ENCODE measurements at places on chromosomes 1 and 21. TPM values are rescaled to one million over a fixed set of nuclear protein-coding genes. Genes with fewer than 3 reads are reported as not detected.

SLC44A3 gene
- polyA plus RNA-seq: 2.0 TPM

DNA sequence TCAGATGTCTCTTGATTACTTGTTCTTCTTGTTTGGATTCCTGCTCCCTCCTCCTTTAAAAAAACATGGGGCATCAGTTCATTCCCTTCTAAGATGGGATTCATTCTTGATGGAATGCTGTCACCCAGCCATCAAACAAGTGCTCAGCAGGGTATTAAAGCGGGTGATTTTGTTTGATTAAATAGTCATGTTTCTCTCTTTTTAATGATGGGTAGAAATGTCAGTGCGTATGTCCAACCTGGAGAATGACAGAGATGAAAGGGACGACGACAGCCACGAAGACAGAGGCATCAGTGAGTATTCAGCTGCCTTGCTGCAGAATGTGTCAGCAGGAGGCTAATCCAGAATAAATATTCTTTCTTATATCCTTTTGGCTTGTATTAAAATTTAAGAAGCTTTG, 63.8 kb upstream of the RAVER2 start:
- DNase-seq: no peak

DNA sequence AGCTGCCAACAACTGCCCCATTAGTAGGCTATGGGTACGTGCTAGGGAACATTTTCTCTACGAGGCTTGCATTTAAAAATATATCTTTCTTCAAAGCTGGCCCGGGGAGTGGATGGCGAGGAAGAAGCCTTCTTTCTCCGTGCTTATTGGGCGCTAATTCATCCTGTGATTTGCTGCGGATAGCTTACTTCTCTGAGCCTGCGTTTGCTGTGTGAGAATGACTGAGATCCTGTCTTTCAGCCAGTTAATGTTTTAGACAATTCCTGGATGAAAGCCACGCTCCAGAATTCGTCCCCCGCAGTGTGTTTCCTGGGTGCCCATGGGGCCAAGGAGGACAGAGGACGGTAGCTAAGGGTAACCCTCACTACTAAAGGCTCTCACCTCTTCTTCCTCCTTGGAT, 57.8 kb upstream of the TARBP1 start:
- no peak for DNase-seq

- no peak for DNase-seq
These were observed 157.3 kb upstream of the VAMP3 start for GRCh38 chr1:7613851-7614205.

- DNase-seq: peak; percentile 73
These were observed 24.6 kb downstream of the ARHGEF19 start for GRCh38 chr1:16187748-16188401.

RBBP5 gene
- polyA plus RNA-seq: 16.4 TPM

KCNC4 gene
- 1.6 TPM for polyA plus RNA-seq

SPRR1A gene
- not detected for polyA plus RNA-seq

GRCh38 chr1:116971965-116972673, 29.4 kb upstream of the CD101 start:
- DNase-seq: peak; percentile 25

DNA sequence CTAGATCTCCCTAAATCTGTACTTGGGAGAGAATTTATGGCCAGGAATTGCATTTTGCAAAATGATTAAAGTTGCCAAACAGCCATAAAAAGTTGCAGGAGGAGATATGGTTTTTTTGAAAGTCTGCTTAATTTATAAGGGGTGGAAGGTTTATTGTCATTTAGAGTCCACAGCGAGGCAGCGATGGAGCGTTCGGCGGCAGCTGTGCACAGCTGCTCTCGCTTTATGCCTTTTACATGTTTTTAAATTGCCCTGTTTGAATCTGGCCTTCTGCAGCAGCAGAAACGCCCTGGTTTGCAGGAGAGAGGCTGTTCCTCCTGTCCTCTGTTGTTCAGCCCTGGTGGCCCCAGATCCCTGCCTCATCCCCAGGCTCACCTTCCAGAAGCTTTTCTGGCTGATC, 144.9 kb upstream of the POU3F1 start:
- no peak for DNase-seq

DNA sequence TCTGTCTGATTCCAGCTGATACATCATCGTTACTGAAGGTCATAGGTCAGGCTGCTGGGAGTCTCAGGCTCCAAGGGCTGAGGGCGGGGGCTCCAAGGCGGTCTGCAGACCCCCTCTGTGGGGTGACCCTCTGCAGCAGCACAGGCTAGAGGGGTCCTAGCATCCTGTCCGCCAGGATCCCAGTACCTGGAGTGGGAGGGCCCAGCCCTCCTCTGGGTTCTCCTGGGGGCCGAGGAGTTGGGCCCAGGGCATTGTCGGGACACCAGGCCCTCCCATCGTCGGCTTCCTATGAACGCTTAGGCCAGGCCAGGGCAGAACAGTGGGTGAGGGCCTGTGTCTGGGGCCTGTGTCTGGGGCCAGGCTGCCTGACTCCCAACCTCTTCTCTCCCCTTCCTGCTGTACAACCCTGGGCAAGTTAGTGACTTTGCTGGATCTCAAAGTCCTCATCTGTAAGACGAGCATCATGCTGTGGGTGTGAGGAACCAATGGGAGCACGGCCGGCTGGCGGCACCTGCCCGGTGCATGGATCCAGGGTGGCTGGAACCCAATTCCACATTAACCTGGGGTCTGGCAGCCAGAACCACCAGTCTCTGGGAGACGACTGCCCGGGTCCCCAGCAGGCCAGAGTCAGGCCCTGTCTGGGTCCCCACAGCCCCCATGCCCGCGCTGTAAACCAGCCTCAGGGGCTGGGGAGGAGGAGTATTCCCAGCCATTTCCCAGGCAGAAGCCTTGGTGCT, 56.2 kb upstream of the COL18A1 start:
- DNase-seq: no peak

DNA sequence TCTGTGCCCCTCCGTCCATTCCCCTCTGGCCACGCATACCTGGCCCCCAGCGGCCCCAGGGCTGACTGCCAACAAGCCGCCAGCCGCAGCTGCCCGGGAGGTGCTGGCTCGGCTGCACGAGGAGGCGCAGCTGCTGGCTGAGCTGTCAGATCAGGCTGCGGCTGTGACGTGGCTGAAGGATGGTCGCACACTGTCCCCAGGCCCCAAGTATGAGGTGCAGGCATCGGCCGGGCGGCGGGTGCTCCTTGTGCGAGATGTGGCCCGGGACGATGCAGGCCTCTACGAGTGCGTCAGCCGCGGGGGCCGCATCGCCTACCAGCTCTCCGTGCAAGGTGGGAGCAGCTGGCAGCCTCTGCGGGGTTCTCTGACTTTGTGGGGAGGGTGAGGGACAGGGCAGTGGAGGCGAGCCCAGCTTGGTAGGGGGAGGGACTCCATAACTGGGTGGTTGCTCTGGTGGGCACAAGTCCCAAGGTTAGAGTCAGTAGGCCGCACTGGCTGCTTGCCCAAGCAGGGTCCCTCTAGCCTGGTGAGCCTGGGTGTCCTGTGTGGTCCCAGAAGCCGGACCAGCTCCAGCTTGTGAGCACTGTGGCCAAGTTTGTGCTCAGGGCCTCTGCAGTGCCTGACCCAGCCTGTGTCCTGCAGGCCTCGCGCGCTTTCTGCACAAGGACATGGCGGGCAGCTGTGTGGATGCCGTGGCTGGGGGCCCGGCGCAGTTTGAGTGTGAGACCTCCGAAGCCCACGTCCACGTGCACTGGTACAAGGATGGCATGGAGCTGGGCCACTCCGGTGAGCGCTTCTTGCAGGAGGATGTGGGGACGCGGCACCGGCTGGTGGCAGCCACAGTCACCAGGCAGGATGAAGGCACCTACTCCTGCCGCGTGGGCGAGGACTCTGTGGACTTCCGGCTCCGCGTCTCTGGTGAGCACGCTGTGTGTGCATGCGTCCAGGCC, 8.8 kb downstream of the OBSCN start:
- DNase-seq: no peak

- peak; percentile 85 for DNase-seq
These were observed 10.6 kb downstream of the PTPN22 start for GRCh38 chr1:113860891-113861290.

DNA sequence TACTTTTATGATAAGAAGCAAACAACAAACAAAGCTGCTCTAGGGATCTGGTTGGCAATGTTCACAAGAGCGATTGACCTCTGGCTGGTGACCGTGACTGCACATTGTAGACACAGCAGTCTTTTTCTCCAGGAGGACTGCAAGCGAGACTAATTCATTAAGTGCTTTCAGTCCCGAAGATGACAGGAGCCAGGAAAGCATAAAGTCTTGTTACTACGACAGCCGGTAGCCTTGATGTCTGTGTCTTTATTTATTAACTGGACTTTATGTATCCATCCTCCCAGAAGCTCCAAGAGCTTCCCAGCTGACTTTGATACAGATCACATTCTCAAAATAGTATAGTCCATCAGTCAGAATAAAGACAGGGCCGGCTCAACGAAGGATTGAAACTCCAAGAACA, 18.2 kb downstream of the FAM163A start:
- DNase-seq: no peak

DNA sequence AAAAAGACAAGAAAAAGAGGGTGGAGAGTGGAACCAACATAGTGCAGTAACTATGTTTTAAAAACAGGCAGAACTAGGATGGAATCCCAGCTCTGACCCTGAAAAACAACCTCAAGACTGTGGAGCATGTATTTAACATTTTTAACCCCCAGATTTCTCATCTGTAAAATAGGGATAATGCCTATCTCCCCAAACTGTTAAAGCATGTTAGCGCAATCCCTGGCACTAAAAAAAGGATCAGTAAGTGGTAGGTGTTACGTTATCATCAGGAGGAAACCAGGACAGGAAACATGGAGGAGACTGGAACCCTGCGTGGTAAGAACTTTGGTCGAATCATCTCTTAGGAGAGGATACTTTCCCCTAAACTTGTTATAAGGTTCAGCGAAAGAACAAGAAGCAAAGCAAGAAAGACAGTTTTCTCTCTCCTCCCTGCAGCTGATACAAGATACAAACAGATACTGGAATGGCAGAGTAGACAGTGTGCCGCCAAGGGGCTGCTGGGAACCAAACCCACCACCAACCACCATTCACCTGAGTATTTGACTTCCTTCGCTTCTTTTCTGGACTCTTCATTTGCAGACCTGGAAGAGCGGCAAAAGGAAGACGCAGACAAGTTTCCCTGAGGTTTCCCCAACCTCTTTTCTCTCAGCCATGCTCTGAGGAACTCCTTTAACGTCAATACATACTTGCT, 991 bp downstream of the PYGO2 start:
- DNase-seq: no peak

DNA sequence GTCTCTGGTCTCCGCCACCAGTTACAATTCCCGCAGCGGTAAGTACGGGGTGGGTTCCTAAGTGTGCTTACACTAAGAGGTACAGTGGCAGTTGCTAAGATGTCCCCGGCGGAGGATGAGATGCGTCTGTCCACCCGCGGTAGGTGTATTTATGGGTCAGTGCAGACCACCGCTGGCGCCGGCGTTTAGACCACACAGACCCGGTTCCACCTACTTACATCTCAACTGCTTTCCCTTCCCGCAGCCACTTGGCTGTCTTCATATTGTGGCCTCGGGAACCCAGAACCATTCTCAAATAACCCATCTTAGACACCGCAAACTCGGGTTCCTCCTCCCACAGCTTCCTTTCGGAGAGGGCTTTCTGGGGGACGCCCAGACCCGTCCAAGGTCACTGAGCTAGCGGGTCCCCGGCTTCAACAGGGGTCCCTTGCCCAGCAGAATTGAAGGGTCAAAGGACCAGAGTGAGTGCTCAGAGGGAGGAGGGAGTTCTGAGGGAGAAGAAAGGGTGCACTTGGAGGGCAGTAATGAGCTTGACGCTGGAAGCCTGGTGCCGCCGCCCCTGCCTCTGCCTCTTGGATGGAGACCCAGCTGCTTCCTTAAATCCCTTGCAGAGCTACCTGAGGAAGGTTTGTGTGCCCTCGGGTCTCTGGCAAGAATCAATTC, 8.6 kb downstream of the NR5A2 start:
- DNase-seq: no peak

DNA sequence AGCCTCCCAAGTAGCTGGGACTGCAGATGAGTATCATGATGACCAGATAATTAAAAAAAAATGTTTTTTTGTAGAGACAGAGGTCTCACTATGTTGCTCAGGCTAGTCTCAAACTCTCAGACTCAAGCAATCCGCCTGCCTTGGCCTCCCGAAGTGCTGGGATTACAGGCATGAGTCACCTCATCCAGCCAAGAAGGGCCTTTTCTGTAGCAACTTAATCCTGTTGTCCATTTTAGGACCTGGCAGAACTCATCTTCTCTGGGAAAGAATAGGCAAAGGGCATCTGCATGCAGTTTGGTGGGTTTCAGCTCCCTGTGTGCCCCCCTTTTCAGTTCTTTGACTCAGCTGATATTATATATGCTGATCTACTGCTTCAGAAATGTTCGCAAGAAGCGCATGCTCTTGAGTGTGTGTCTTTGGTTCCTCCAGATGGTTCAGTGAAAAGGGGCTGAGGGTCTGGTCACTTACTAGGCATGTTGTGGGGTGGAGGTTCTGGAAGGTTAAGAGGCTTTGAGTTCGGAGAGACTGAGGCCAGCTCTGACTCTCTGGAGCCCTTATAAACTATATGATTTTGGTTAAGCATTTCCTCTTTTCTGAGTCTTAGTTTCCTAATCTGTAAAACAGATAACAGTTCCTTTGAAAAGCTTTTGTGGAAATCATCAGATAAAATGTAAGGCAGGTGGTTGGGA, 19.4 kb upstream of the SRSF4 start:
- no peak for DNase-seq

DNA sequence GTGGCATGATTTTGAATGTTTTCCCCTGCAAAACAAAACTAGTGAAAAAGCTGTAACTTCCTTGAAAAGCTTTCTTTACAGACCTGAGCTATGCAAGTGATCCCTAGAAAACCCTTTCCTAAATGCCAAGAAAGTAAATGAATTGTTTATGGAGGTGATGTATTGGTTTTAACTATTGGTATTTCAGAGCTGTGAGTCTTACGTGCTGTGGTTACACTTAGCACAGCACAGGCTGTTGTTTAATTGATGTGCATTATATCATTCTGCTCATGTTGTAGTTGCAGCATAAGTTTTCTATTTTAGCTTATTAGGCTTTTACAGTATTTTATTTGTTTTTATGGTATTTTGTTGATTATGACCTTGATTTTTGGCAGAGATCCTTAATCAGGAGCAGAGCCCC, 74.1 kb upstream of the DYNLT5 start:
- DNase-seq: peak; percentile 61

DNA sequence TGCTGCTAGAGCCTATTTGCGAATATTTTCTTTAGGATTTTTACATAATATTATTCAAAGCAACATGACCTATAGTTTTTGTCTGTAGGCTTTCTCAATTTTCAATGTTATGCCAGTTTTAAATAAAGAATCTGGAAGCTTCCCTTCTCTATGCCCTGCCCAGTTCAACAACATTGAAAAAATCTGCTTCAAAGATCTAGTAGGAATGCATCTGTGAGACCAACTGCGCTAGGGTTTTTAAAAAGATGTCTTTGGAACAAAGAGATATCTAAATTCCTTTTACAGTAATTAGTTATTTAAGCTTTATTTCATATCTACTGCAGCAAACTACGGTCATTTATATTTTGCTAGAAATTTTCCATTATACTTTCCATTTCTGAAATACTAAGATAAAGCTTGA, 25.7 kb downstream of the HEATR1 start:
- no peak for DNase-seq

A3GALT2 gene
- not detected for polyA plus RNA-seq

DNA sequence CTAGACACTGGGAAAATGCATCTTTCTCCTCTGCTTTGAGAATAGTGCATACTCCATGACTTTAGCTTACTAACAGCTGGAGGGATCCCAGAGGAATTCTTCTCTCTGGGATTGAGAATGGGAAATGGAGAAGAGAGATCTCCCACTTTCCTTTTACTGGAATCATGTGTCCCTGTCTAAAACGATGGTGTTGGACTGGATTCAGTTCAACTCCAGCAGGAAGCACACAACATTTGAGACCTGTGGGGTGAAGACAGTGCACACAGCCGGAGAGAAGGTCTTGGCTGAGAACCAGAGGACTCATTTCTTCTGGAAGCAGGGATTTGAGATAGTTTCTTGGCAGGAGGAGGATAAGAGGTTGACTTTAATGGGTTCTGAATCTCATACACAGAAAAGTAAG, 58.7 kb downstream of the TRABD2B start:
- no peak for DNase-seq

KLHDC7A gene
- polyA plus RNA-seq: not detected

Measured in fibroblast of lung (primary cell).